ENCODE measurements at places on chromosomes 5 and 9.

DNA sequence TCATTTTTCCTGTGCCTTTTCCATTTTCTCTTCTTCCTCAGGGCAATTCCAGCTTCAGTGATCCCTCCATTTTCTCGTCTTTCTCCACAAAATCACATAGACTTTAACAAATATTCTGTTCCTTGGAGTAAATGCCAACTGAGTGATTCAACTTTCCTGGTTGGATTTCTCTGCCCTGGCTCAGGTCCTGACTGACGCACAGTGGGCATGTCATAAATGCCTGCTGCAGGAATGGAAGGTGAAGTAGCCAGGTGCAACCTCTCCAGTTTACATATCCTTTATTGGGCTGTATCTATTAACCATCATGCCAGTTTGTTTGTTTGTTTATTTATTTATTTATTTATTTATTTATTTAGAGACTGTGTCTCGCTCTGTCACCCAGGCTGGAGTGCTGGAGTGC lies 95.1 kb downstream of the MEF2C start:
- DNase-seq: no peak

DNA sequence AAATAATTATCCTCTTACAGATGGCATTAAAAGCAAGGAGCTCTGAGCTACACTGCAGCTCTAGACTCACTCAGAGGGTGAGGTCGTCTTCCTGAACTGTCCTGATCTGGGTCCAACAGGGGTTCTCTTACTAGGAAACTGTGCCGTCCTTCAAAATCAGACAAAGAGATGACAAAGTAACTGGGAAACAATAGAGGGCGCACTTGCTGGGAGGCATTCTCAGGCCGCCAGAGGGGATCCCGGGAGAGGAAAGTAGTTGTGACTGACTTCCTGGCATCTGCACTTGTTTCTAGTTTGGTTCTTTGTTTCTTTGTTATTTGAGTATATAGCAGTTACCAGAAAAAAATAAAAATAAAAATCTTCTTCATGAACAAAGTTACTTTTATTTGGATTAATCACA lies 142.9 kb upstream of the MSX2 start:
- no peak for DNase-seq

DNA sequence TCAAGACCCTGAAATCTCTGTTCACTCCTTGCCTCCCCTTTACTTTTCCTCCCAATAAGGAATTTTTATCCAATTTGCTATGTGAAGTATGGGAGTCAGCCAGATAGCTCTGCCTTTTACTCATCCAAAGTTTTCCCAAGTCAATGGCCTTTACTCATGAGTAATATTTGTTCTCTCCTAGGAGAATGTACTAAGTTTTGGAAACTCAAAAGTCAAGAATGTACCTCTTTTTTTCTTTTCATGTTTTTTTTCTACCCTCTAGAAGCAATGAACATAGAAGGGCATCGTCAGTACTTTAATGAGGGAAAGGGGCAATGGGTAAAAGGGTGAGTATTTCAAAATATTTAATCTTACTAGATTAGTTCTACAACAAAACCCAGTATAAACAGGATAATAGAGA lies 140.2 kb upstream of the SGCD start:
- no peak for DNase-seq

DNA sequence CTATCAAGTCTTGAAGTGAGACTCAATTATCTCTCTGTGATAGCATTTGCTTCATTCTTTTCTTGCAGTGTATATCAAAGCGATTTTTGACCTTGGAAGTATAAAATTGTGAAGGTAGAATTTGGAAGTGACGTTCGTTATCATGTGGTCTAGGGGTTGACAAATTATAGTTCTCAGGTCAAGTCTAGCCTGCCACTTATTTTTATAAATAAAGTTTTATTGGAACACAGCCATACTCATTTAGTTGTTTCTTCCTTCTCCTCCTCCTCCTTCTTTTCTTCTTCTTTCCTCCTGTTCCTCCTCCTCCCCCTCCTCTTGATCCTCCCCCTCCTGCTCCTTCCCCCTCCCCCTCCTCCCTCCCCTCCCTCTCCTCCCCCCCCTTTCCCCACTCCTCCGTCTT lies 38.0 kb downstream of the LRRTM2 start:
- DNase-seq: no peak

DNA sequence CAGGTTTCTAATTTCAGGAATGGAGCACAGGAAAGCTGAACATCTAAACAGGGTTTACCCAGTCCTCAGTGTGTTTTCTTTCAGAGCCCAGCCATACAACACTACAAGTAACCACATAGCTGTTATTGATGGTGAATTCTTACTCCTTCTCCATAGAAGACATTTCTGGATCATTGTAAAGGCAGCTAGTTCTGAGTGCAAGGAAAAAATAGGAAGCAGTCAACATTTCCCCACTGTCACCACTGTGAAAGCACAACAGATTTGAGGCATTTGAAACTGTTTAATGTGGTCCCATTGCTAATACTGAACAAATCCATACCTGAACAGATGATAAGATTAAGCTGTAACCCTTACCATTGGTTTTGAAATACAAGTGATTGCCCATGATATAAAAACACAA lies 145.0 kb upstream of the PCA3 start:
- DNase-seq: no peak

GRCh38 chr5:3139499-3139931 lies 388.0 kb upstream of the IRX2 start:
- no peak for DNase-seq

- DNase-seq: no peak
Observed at GRCh38 chr9:89376741-89377351, 58.5 kb downstream of the SECISBP2 start.

- no peak for DNase-seq
Observed at GRCh38 chr9:73183428-73183827, 31.8 kb downstream of the ANXA1 start.
